ENCODE measurements at places on chromosomes 3 and 15.

DNA sequence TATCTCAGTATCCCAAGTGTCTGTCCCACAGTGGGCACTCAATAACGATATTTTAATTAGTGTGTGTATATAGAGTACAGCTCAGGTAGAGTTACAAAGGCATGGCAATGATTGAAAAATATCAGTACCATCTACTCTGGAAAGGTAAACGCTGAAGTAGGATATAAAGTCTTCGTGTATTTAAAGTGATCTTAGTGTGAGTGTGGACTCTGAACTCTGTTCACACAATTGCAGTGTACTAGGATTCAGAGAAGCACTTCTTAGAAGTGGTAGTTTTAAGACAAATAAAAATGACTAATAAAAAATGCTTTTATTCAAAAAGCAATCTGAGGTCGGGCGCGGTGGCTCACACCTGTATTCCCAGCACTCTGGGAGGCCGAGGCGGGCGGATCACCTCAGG, 62.9 kb upstream of the RAP2B start:
- no peak for DNase-seq

DNA sequence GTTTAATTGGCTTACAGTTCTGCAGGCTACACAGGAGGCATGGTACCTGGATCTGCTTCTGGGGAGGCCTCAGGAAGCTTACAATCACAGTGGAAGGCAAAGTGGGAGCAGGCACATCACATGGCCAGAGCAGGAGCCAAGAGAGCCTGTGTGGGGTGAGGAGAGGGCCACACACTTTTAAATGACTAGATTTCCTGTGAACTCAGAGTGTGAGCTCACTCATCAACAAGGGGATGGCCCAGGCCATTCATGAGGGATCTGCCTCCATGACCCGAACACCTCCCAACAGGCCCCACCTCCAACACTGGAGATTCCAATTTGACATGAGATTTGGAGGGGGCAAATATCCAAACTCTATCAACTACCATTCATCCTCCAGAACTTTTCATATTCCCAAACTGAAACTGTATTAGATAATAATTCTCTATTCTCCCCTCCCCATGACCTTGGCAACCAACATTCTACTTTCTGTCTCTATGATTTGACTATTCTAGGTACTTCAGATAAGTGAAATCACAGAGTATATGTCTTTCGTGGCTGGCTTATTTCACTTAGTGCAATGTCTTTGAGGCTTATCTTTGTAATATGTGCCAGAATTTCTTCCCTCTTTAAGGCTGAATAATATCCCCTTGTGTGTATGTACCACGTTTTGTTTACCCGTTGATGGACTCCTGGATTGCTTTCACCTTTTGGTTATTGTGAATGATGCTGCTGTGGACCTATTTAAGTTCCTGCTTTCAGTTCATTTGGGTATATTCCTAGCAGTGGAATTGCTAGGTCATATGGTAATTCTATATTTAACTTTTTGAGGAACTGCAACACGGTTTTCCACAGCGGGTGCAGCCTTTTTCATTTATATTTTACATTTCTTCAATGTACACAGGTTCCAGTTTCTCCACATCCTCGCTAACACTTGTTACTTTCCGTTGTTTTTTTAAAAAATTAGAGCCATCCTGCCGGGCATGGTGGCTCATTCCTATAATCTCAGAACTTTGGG, 43.8 kb downstream of the TKT start:
- DNase-seq = no peak

GRCh38 chr3:66115858-66116654, 77.3 kb upstream of the MAGI1 start:
- no peak for DNase-seq

DNA sequence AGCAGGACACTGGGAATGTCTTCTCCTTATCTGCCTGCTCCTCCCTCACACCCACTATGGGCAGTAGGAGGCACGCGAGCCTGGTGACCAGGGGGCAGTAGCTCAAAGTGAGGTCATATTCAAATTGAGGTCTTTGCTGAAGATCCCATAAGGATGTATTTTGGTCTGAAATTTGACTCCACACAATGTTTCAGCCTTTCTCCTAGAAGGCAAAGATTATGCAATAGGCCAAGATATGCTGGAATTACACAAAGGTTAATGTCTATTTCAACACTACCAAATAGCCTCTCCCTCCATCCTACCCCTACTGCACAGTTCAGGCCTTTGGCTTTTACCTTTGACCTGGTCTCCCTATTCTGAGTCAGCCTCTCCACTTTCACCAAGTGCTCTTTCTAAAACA, 203.0 kb downstream of the TIGIT start:
- DNase-seq = no peak

DNA sequence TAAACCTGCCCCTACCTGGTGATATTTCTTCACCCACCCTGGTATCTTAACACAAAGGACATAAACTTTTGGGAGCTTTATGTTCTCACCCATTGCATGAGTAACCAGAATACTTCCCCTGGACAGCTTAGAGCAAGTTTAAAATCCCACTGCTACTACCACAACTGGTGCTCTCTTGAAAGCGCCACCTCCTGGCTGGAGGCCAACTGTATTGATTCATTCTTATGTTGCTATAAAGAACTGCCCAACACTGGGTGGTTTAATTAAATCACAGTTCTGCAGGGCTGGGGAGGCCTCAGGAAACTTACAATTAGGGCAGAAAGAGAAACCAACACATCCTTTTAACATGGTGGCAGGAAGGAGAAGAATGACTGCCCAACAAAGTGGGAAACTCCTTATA, 592.4 kb downstream of the EPHA3 start:
- DNase-seq = no peak
